ENCODE measurements at places on chromosomes 1 and 21.

- no peak for DNase-seq
These were observed 37.0 kb upstream of the TENT5B start for GRCh38 chr1:27049607-27050006.

DNA sequence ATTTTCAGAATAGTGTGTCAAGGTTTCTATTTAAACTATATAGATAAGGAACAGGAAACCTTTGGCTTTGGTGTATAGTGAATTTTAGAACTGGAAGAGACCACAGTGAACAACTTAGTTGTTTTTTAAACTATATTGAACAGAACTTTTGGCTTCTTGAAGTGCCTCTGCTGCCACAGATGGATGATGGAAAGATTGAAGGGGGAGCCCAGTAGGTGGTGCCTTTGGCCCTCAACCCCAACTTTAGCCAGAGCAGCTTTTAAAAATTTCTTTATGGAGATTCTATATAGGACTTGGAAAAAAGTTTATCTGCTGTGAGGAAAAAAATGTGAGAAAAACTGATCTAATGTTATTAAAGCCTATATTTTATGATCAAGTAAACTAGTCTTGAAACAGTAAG lies 50.2 kb downstream of the SWT1 start:
- DNase-seq: no peak

- DNase-seq: no peak
These were observed 131.0 kb downstream of the CTH start for GRCh38 chr1:70542030-70542429.

GRCh38 chr1:210464519-210465039 lies 135.9 kb downstream of the HHAT start:
- DNase-seq: no peak

- no peak for DNase-seq
These were observed 70.9 kb downstream of the TM2D1 start for GRCh38 chr1:61654067-61654466.
